Colonic mucosa (tissue), 4 donors: ENCODE measurements at places on chromosomes 7 and 10. TPM values are rescaled to one million over a fixed set of nuclear protein-coding genes. Genes with fewer than 3 reads are reported as not detected.

RAPGEF5 gene
- total RNA-seq = 39.9 TPM

- H3K36me3 ChIP-seq = no peaks in the 10 kb centered on the region
- H3K27ac ChIP-seq = no peak overlapping the region
- H3K4me3 ChIP-seq = no peak overlapping the region
Measured at GRCh38 chr7:91503934-91504555, 239.8 kb downstream of the FZD1 start.

GRCh38 chr10:103884681-103885139, 29.3 kb upstream of the SH3PXD2A start:
- no peaks in the 10 kb centered on the region for H3K36me3 ChIP-seq
- no peaks in the 10 kb centered on the region for H3K4me1 ChIP-seq
- DNase-seq = peak; percentile 56
- no peaks in the 10 kb centered on the region for H3K27me3 ChIP-seq
- H3K27ac ChIP-seq = no peak overlapping the region

ANKRD61 gene
- not detected for total RNA-seq

DNA sequence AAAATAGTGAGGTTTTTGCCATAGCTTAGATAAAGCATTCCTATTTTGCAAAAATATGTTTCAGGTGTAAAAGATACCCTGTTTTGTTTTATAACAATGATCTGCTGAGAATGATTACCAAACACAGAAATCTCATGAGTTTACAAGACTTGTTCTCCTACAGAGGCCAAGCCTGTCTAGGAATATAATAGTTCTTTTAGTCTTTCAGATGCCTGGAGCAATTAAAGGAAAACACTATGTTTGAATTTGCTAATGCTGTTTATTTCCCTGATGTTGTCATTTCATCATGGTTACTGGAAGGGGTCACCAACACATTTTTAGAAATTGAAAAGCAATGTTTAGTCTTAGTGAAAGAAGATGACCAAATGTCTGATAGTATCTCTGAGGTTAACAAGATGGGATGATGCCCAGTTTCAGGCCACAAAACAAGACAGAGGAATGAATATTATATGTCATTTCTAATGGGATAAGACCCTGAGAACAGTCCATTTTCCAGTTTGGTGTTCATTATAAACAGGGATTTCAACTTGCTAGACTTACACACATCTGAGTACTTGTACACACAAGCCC, 559.9 kb downstream of the INHBA start:
- DNase-seq = no peak
- no peaks in the 10 kb centered on the region for H3K4me1 ChIP-seq
- no peaks in the 10 kb centered on the region for H3K36me3 ChIP-seq
- H3K4me3 ChIP-seq = no peak overlapping the region
- H3K27ac ChIP-seq = no peak overlapping the region

ZNF107 gene
- 4.1 TPM for total RNA-seq

DNA sequence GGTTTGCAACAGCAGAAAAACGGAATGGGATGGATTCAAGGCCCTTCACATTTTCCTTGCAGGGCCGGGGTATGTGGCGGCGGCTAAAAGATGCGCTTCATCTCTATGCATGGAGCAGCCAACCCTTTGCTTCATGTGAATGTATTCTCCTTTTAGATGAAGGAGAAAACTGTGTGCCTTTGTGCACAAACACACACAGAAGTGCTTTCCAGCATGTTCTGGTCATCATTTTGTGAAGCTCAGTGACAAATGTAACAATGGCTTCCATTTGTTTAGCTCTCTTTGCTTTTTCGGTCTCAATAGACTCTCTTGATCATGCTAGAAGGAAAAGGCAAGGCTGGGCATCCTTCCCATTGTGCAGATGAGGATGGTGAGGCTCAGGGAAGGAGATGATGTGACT, 161.7 kb upstream of the MKI67 start:
- no peaks in the 10 kb centered on the region for H3K36me3 ChIP-seq
- H3K27ac ChIP-seq = no peak overlapping the region
- H3K4me1 ChIP-seq = no peaks in the 10 kb centered on the region
- peaks cover 14% of the 10 kb centered on the region for H3K27me3 ChIP-seq
- H3K4me3 ChIP-seq = no peak overlapping the region

- no peak for DNase-seq
- no peak overlapping the region for H3K4me3 ChIP-seq
- H3K36me3 ChIP-seq = no peaks in the 10 kb centered on the region
Measured at GRCh38 chr10:86306628-86307278, 59.8 kb downstream of the GRID1 start.

- no peaks in the 10 kb centered on the region for H3K4me1 ChIP-seq
- no peak overlapping the region for H3K27ac ChIP-seq
- peak; percentile 49 for DNase-seq
- no peak overlapping the region for H3K4me3 ChIP-seq
- H3K36me3 ChIP-seq = no peaks in the 10 kb centered on the region
Measured at GRCh38 chr10:49398000-49398861, 2.3 kb upstream of the DRGX start.

DNA sequence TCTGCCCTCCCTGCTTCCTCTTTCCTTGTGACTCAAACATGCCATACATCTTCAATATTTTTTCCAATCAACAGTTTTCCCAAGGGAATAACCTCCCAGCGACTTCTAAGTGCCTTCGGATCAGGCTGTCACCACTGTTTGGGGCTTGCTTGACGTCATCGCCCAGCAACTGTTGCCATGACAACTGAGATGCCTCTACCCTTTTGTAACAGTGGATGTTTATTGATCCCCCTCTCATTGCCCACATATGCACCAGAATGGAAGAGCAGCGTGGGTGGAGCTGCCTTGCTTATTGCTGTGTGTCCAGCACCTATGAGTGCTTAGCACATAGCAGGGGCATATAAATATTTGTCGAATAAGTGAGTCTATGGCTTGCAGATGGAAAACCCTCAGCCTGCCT, 14.4 kb downstream of the FFAR4 start:
- no peak overlapping the region for H3K4me3 ChIP-seq
- H3K27ac ChIP-seq = no peak overlapping the region
- H3K4me1 ChIP-seq = no peaks in the 10 kb centered on the region
- no peaks in the 10 kb centered on the region for H3K36me3 ChIP-seq

TMEM176A gene
- total RNA-seq = 170 TPM
